ENCODE measurements at places on chromosomes 7 and 10. TPM values are rescaled to one million over a fixed set of nuclear protein-coding genes. Genes with fewer than 3 reads are reported as not detected.

- no peak overlapping the region for H3K4me3 ChIP-seq
- H3K27me3 ChIP-seq: no peaks in the 10 kb centered on the region
- no peaks in the 10 kb centered on the region for H3K36me3 ChIP-seq
- no peak for DNase-seq
Measured at GRCh38 chr7:116167177-116167576, 43.2 kb upstream of the TES start.

- H3K36me3 ChIP-seq: no peaks in the 10 kb centered on the region
- H3K4me3 ChIP-seq: no peak overlapping the region
- DNase-seq: no peak
- H3K4me1 ChIP-seq: no peaks in the 10 kb centered on the region
- H3K27me3 ChIP-seq: no peaks in the 10 kb centered on the region
Measured at GRCh38 chr10:65611592-65611991, 1314.2 kb upstream of the LRRTM3 start.

GRCh38 chr7:48528646-48529045, 357.4 kb downstream of the ABCA13 start:
- no peaks in the 10 kb centered on the region for H3K4me1 ChIP-seq
- no peak overlapping the region for H3K4me3 ChIP-seq
- H3K27ac ChIP-seq: no peak overlapping the region
- H3K36me3 ChIP-seq: no peaks in the 10 kb centered on the region
- no peaks in the 10 kb centered on the region for H3K27me3 ChIP-seq

GRCh38 chr10:44010873-44011602, 362.4 kb upstream of the ZNF32 start:
- no peaks in the 10 kb centered on the region for H3K4me1 ChIP-seq
- no peaks in the 10 kb centered on the region for H3K27me3 ChIP-seq
- no peak for DNase-seq
- no peak overlapping the region for H3K4me3 ChIP-seq

- H3K4me1 ChIP-seq: no peaks in the 10 kb centered on the region
Measured at GRCh38 chr7:36562121-36562520, 162.2 kb downstream of the AOAH start.

DNA sequence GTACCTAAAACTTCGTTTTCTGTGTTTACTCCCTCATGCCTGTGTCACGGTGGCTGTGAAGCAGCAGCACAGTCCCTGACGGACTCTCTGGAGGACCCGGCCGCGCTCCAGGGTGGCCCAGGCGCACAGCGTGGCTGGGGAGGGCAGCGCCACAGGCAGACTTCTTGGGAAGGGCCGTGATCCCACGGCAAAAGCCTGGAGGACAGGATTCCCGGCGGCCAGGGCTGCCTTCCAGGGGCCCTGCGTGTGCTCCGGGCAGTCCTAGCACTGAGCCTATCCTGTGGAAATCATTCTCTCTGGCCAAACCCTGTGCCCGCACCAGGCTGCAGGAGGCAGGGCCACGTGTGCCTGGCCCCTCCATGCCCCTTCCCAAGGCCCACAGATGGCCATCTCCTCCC, 244.2 kb downstream of the MAD1L1 start:
- no peak for DNase-seq
- H3K4me3 ChIP-seq: no peak overlapping the region
- H3K4me1 ChIP-seq: peaks cover 35% of the 10 kb centered on the region
- H3K36me3 ChIP-seq: no peaks in the 10 kb centered on the region

AGR3 gene
- not detected for total RNA-seq

INHBA gene
- total RNA-seq: not detected
